ENCODE measurements at places on chromosomes 3 and 15.

- DNase-seq, result no peak
Measured at GRCh38 chr15:81865850-81866537, 179.8 kb downstream of the MEX3B start.

- no peak for DNase-seq
Measured at GRCh38 chr3:60935709-60936108, 315.5 kb downstream of the FHIT start.

DNA sequence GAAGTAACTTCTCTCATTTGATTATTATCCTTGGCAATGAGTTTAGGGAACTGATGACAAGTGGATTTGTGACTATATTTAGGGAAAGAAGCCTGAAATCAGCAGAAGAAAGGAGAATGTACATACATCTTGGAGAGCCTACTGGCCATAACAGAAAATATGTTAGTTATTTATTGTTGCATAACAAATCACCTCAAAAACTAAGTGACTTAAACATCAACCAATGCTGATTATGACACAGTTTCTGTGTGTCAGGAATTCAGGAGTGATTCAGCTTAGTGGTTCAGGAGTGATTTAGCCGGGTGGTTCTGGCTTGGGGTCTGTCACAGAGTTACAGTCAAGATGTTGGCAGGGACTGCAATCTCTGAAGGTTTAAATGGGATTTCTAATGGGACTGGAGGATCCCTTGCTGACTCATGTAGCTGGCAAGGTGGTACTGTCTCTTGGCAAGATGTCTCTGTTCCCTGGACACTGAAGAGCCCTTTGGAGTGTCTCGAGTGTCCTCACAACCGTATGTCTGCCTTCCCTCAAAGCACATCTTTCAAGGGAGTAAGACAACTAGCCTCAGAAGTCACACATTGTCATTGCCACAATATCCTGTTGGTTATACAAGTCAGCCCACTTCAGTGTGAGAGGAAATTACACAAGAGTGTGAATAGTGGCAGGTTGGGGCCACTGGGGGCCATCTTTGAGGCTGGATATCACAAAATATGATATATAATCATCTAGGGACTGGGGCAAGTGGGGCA, 248.9 kb downstream of the SV2B start:
- no peak for DNase-seq

- peak; percentile 48 for DNase-seq
Measured at GRCh38 chr3:172307141-172307560, 141.1 kb downstream of the GHSR start.

DNA sequence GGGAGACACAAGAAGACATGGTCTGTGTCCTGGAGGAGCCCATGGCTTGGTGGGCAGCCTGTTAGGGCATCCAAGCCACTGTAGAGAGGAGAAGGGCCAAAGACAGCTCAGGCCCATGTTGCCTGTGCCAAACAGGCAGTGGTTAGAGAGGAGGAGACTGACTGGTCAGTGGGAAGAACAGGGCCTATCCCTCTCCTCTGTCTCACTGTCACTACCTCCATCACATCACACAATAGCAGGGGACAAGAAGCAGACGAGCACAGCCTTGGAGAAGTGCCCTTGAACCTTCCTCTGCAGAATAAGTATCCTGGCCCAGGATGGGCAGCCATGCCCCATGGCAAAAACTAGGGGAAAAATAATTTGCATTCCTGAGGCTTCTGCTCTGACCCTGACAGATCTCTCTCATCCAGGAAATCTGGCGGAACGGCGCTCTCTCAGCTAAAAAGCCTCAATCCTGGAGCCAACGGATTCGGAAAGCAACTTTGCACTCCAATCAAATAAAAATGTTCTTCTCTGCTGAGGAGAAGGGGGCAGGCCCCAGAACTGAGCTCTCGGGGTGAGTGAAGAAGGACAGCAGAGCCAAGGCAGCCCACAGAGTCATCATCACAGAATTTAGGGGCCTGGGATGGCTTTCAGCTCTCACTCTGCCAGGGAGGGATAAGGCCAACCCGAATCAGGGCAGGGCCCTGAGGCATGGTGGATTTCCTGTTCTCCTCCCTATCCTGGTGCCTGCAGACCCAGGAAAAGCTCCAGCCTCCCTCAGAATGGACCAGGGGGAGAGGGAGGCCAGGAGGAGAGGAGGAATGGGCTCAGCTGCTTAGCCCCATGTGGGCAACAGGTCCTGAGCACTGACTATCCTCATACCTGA, 1.6 kb downstream of the SHF start:
- DNase-seq, result no peak

Data from BE2C (cell line).